ENCODE measurements at places on chromosomes 7 and 10. TPM values are rescaled to one million over a fixed set of nuclear protein-coding genes. Genes with fewer than 3 reads are reported as not detected.

DNA sequence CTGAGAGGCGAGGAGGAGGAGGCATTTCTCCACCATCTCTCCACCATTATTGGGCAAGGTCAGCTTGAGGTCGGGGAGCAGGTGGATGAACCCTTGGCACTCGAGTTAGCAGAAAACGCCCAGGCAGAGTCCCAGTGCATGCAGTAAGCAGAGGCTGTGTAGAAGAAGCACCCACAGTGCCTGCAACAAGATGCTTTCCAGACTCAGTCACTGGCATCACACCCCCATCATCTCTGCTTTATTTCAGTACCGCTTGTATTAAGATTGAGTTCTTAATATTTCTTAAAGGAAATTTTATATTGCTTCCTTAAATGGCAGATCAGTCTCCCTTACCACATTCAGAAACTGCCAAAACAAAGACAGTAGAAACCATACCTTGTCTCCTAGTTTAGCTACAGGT is 122.3 kb upstream of the PPIF start:
- DNase-seq: no peak

GRCh38 chr7:8274589-8274988 is 12.6 kb upstream of the ICA1 start:
- no peak for DNase-seq

DNA sequence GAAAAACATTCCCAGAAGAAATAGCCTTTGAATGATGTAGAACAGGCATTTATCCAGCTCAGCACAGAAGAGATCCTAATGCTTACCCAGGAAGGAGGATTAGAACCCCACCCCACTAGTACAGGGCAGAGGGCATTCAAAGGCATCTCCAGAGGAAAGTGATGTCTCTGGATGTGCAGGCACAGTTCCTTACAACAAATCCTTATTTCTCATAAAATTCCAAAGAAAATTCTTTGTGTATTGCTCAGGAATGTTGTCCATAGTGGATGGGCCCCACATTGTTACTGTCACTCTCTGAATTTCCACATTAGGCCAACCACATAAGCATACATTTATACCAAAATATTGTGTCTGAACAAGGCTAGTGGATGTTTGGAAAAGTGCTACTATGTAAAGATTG is 243.0 kb downstream of the ADRA2A start:
- DNase-seq: no peak

DNA sequence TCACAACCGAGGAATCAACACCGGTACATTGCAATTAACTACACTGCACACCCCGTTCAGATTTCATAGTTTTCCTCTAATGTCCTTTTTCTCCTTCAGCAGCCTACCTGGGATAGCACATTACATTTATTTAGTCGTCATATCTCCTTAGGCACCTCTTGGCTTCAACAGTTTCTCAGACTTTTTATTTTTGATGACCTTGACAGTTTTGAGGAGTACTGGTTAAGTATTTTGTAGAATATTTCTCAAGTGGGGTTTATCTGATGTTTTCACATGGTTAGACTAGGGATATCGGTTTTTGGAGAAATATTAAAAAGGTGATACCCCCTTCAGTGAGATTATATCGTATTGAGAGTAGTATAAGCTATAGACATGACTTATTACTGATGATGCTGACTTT is 87.0 kb upstream of the GLCCI1 start:
- DNase-seq: no peak

DNA sequence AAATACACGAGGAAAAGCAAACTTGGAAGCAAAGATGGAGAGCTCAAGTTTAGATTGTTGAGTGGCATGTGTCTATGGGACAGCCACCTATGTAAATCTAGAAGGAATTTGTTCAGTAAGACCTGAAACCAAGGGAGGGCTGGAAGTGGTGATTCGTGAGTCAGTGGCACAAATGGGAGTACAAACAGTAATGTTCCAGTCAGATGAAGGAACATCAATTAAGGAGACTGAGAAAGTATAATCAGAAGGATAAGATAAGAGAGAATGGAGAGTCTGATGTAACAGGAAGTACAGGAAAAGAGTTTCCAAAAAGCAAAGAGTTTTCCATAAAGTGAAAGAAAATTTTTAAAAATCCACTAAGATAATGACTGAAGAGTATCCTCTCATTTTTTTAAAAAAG is 544.2 kb downstream of the KIF20B start:
- DNase-seq: no peak

SPDYE16 gene
- polyA plus RNA-seq: 4.0 TPM

NKX2-3 gene
- not detected for polyA plus RNA-seq

DNA sequence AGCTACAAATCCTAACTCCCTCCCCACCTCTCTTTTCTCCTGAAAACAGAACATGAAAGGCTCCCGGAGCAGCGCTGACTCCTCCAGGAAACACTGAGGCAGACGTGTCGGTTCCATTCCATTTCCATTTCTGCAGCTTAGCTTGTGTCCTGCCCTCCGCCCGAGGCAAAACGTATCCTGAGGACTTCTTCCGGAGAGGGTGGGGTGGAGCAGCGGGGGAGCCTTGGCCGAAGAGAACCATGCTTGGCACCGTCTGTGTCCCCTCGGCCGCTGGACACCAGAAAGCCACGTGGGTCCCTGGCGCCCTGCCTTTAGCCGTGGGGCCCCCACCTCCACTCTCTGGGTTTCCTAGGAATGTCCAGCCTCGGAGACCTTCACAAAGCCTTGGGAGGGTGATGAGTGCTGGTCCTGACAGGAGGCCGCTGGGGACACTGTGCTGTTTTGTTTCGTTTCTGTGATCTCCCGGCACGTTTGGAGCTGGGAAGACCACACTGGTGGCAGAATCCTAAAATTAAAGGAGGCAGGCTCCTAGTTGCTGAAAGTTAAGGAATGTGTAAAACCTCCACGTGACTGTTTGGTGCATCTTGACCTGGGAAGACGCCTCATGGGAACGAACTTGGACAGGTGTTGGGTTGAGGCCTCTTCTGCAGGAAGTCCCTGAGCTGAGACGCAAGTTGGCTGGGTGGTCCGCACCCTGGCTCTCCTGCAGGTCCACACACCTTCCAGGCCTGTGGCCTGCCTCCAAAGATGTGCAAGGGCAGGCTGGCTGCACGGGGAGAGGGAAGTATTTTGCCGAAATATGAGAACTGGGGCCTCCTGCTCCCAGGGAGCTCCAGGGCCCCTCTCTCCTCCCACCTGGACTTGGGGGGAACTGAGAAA is 30.4 kb downstream of the PFKFB3 start:
- DNase-seq: no peak
